ENCODE measurements at places on chromosomes 2 and 18.
A peak's percentile ranks its signal among the peaks of the same experiment; 100 is the strongest.

DNA sequence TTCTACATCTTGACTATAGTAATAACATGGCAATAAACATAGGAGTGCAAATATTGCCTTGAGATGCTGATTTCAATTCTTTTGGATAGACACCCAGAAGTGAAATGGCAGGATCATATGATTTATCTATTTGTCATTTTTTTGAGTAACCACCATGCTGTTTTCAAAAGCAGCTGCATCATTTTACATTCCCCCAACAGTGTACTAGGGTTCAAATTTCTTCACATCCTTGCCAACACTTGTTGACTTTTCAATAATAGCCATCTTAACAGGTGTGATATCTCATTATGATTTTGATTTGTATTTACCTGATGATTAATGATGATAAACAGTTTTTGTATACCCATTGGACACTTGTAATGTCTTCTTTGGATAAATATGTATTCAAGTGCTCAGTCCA is 90.8 kb downstream of the STRADB start:
- DNase-seq, result no peak

GRCh38 chr2:28751956-28752630 is 463 bp downstream of the PPP1CB start:
- DNase-seq, result no peak

DNA sequence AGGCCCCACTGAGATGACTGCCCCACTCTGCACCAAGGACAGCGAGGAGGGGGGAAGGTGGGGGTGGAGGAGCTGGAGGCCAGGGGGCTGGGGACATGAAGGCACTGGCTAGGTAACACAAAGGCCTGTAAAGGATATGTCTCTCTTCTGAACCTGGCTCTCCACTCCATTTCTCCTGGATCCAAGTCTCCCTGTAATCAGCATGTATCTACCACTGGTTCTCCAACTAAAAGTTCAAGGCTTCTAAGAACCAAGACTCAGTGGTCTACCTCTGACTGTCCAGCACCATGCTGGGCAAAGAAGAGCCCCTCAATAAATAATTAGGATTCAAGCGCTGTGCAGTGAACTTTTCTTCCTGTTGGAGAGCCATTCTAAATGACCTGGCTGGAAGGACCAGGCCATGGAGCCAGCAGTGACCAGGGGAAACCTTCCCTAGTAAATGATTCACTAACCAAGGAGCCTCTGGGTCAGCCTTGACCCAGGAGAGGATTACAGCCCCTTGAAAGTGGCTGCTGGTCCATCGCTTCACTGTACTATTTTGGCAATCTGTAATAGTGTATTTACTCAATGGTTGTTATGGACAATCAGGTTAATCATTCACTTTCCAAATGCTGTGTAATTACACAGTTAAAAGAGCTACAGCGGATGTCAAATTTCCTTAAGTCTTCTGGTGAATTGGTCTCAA is 73.2 kb downstream of the BCL11A start:
- DNase-seq, result no peak

DNA sequence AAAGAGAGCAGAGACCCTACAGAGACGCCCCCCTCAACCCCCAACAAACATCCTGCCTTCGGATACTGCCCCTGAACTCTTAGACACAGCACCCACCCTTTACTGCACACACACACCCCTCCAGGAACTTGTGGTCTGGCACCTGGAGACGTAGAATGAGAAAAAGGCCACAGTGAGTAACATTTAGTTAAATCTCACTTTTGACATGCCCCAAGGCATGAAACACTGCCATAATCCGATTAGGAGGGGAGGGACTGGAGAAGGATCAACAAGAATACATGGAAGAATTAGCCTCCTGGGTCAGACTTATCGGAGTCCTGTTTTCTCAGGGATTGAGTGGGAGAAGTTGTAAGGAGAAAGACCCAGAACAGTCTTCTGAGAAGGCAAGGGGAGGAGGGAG is 4.1 kb downstream of the CDK5R2 start:
- no peak for DNase-seq

DNA sequence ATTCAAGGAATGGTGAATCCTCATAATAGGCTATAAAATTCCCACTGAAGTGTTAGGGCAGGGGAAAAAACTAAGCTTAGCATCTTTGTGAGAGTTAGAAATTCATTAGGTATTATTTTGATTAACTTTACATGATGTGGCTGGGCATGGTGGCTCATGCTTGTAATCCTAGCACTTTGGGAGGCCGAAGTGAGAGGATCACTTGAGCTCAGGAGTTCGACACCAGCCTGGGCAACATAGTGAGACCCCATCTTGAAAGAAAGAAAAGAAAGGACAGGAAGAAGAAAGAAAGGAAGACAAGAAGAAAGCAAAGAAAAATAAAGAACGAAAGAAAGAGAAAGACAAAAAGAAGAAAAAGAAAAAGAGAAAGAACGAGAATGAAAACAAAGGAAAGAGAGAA is 40.0 kb downstream of the SNRPD1 start:
- DNase-seq, result no peak

- no peak for DNase-seq
Measured at GRCh38 chr2:151097895-151098294, 163.8 kb downstream of the RBM43 start.

GRCh38 chr2:147438882-147439281 is 405.9 kb upstream of the ACVR2A start:
- DNase-seq, result no peak

GRCh38 chr2:85248773-85249509 is 78.8 kb downstream of the TGOLN2 start:
- no peak for DNase-seq

DNA sequence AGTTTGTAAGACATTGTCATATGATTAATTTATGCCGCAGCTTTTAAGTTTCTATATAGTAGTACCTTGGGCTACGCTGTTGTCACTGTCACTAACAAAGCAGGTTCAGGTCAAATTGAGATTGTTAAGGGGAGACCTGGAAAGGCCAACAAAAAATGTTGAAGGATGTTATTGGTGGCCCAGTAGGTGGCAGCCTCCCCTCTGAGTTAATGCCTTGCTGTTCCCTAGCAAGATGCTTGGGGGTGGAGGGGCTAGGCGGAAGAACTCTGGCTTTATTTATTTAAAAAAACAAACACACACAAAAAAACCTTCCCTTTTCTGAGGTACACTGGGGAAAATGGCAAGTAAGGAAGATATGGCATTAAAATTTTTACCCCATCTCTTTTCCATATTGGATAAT is 128.3 kb upstream of the ATP5MC3 start:
- no peak for DNase-seq

GRCh38 chr2:197274349-197274748 is 36.2 kb downstream of the ANKRD44 start:
- DNase-seq, result no peak

DNA sequence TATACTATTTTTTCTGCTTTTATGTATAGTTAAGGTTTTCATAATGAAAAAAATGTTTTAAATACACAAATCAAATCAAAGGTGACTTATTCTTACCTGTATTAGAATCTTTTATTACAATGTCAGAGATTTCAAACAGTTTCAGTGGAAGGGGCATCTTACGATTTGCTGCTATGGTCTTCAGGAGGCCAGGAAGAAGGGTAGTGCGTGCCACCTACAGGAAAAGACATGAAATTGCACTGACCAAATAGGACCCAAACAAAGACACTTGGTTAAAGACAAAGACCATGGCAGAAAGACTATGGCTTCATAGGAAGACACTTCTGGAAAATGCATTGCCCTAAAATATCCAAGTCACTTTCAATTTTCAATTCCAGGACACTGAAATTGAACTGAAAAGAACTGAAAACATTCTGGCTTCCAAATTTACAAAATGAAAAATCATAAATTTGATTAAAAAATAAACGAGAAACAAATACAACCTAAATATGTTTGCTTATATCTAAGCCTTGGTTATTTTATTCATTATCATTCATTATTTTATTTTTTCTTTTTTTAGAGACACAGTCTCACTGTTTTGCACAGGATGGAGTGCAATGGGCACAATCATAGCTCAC is 42.1 kb downstream of the FARSB start:
- no peak for DNase-seq

DNA sequence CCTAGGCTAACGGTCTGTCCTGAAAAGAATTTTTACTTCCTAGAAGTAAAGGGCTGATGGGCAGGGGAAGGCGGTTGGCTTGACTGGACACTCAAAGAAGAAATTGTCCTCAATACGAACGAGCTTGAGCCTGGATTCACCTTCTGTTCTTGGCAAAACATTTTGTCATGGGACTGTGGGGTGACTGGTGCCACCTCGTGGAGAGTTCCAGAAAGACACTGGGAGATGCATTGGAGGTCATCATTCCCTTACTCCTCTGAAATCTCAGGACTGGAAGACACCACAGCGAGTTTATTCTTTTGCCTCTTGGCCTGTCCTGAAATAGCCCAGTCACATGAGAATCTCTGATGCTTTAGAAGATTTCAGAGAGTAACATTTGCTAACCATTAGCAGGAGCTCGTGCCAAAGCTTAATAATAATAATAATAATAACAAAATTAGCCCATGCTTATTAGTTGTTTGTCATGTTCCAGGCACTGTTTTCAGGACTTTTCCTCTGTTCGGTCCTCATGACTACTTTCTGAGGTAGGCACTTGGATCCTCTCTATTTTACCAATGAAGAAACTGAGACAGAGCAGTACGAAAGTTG is 44.5 kb downstream of the TMEM182 start:
- DNase-seq, result no peak

DNA sequence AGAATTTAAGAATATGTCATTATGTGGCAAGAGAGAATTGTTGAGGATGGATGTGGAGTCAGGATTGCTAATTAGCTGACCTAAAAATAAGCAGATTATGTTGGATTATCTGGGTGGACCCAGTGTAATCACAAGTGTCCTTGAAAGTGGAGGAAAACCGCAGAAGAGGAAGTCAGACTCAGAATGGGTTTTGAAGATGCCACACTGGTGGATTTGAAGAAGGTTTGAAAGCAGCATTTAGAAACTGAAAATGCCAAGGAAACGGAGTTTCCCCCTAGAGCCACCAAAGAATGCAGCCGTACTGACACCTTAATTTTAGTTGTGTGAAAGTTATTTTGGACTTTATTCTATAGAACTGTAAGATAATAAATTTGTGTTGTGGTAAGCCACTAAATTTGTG is 41.6 kb upstream of the DPP10 start:
- DNase-seq, result no peak

- DNase-seq, result no peak
Measured at GRCh38 chr2:82852787-82853186, 1606.3 kb downstream of the SUCLG1 start.

DNA sequence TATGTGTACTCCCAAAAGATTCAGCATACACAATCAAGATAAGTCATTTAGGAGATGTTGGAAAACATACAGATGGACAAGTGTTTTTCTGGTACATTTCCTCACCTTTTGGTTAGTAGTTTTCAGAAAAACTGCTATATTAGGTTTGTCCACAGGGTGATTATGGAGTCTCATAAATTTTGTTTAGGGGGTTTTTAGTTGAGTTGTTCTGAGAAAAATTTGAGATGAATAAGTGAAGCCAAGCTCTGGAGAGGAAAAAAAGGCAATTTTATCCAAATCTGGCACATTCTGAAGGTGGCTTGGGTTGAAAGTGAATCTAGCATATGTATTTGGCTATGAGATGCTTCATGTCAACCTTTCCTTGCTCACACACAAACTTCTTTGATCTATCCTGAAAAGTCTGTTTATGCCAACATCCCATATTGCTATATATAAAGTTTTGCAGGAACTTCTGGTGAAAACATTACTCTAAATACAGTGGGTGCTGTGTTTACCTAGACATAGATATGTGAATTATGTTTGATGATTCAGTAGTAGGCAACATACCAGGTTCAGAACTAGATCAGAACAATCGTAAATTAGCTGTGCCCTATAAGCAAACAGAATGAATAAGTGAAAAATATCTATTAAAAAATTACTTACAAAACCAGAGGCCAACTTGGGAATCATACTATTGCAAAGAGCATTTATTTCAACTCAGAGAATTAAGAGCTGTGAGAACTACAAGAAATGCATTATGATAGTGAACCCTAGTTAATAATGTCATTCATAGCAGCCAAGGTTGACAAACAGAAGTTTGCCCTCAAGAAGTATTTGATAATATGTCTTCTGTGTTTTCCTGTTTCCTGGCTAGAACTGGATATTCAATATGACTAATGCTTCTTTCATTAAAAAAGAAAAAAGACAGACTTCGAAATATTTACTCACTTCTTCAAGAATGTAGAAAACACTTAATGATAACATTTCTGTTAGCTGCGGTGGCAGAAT is 552.0 kb downstream of the IRS1 start:
- no peak for DNase-seq

GRCh38 chr2:85019121-85019520 is 48.2 kb downstream of the KCMF1 start:
- DNase-seq, result no peak

DNA sequence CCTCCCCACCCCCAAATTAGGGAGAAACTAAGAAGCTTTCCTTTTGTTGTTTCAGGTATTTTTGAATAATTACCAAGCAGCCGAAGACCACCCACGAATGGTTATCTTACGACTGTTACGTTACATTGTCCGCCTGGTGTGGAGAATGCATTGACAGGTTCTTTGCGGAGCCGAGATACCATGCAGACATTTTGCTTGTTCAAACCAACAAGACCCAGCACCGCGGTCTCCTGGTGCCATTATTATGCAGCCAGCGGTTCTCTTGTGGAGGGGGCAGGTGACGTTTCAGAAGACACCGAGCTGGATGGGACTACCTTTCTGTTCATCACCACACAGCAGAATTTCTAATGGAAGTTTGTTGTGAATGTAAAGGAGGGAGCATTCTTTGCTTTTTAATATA is 43.4 kb downstream of the BCL2L11 start:
- no peak for DNase-seq

- no peak for DNase-seq
Measured at GRCh38 chr2:234823877-234824376, 127.9 kb upstream of the SH3BP4 start.

GRCh38 chr2:74551530-74551929 is 2.2 kb downstream of the LOXL3 start:
- DNase-seq, result peak; percentile 22

DNA sequence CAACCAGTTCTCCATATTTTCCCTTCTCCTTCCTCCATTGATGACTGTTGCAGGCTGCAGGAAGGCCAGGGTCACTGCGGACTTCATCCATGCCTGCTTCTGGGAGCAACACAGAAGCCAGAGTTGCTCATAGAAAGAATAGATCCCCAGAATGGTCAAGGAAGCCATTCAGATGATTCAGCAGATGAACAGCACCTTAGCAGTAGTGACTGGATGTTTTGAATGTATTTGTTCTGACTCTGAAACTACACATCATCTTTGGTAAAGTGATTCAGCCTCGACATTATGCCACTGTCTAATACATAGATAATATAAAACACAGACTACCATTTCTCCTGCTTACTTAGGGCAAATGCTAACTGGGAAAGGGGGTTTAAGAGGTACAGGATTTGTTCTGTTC is 411.6 kb downstream of the RND3 start:
- DNase-seq, result no peak

- DNase-seq, result no peak
Measured at GRCh38 chr2:241363426-241363825, 7.3 kb downstream of the FARP2 start.

- no peak for DNase-seq
Measured at GRCh38 chr2:85309699-85310321, 18.0 kb downstream of the TGOLN2 start.

Measured in coronary artery (tissue), 2 donors.